ENCODE measurements at places on chromosomes 4 and X. TPM values are rescaled to one million over a fixed set of nuclear protein-coding genes. Genes with fewer than 3 reads are reported as not detected.

The EBP gene
- 48.0 TPM for total RNA-seq

The ADGRL3 gene
- total RNA-seq, result 1.1 TPM

The AMTN gene
- total RNA-seq, result not detected

The MAP9 gene
- 2.0 TPM for total RNA-seq

The FAT4 gene
- total RNA-seq, result 30.7 TPM

The IDUA gene
- 32.3 TPM for total RNA-seq

The AKAP4 gene
- not detected for total RNA-seq

The LRCH2 gene
- 2.7 TPM for total RNA-seq

The TXK gene
- 0.87 TPM for total RNA-seq

The CLDN22 gene
- total RNA-seq, result not detected

The TMPRSS11E gene
- total RNA-seq, result not detected

The TLR10 gene
- not detected for total RNA-seq

GRCh38 chrX:2632533-2633504, 58.3 kb upstream of the CD99 start:
- DNase-seq, result no peak

GRCh38 chrX:47278691-47279090, 45.9 kb downstream of the USP11 start:
- no peak for DNase-seq

DNA sequence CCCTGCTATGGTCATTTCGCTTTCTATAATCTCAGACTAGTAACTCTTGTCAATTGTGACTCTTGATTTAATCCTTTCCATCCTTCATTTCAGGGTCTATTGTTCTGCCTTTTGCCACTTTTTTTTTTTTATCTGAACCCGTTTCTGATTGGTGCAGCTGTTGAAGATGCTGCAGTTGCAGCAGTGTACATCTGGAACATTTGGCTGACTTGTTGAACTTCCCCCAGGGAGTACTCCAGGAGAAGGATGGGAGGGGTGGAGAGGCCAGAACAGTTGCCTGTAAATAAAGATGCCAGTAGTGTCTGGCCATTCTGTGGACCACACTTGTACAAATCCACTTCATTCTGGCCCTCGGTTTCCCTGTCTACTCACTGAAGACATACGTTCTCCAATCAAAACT, 1.0 kb upstream of the EDA start:
- DNase-seq, result no peak

- no peak for DNase-seq
Observed at GRCh38 chr4:124253080-124253479, 459.5 kb downstream of the ANKRD50 start.

DNA sequence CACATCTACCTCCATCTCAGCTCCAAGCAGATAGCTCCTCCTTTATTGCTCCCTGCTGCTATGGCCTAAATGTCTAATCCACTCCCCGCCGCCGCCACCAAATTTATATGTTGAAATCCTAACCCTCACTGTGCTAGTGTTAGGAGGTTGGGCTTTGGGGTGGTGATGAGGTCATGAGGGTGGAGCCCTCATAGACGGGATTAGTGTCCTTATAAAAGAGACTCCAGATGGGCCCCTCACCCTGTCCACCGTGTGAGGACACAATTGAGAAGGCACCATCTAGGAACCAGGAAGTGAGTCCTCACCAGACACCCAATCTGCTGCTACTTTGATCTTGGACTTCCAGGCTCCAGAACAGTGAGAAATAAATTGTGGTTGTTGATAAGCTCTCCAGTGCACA, 13.6 kb upstream of the TBC1D14 start:
- DNase-seq, result no peak

GRCh38 chr4:7200801-7201200, 8.5 kb downstream of the SORCS2 start:
- DNase-seq, result no peak

- DNase-seq, result no peak
Observed at GRCh38 chr4:6178757-6179156, 21.6 kb downstream of the JAKMIP1 start.

DNA sequence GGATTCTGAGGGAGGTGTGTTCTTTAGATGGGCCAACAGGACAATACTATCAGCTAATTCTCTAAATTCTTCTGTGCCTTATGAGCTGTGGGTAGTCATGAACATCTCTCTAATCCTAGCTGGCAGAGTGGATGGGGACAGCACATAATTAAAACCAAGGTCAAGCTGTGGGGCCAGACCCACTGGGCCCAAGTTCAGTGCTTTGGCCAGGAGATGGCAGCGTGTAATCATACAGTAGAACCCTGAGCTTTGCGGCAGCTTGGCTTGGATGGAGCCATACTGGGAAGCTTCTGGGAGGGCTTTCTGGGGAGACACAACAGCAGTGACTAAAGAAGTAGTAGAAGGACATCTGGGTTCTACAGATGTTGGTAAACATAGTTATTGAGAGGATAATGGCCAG, 140.3 kb upstream of the CXCL13 start:
- no peak for DNase-seq

- no peak for DNase-seq
Observed at GRCh38 chr4:86443495-86443894, 83.6 kb upstream of the MAPK10 start.

- no peak for DNase-seq
Observed at GRCh38 chr4:8118035-8118434, 40.6 kb downstream of the ABLIM2 start.

GRCh38 chr4:183343730-183344129, 21.5 kb upstream of the CLDN24 start:
- no peak for DNase-seq

DNA sequence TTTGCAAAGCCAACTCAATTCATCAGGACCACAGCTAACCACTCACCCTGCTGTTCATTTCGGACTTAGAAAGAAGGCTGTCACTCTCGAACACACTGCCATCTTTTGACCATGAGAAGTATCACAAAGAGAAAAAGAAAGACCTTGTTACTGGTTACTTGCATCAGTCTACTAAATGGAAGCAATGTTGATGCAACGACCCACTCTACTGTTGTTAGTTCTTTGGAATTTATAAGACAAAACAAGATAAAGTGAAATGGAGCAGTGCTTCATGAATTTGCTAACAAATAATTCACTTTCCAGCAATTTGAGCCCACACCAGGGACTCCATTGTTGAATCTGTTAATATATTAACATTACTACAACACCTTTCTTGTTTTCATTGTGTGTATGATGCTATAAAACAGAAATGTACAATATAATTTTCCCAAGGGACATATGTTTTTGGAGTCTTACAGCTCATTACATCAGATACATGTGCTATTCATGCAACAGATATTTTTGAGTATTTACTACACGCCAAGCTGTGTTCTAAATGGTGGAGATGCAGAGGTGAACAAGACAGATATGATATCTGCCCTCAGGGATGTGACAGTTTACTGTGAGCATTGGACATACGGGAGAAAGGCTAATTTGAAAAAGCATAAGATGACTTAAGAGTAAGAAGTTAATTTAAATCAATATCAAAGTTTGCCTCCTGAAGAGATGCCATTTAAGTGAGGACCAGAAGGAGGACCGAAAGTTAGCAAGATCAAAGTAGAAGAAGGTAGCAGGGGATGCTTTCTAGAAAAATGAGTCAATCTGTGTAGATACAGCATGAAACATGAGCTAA, 87.2 kb downstream of the AREG start:
- DNase-seq, result peak; percentile 81

- no peak for DNase-seq
Observed at GRCh38 chrX:115583496-115584004, 22.6 kb downstream of the PLS3 start.

DNA sequence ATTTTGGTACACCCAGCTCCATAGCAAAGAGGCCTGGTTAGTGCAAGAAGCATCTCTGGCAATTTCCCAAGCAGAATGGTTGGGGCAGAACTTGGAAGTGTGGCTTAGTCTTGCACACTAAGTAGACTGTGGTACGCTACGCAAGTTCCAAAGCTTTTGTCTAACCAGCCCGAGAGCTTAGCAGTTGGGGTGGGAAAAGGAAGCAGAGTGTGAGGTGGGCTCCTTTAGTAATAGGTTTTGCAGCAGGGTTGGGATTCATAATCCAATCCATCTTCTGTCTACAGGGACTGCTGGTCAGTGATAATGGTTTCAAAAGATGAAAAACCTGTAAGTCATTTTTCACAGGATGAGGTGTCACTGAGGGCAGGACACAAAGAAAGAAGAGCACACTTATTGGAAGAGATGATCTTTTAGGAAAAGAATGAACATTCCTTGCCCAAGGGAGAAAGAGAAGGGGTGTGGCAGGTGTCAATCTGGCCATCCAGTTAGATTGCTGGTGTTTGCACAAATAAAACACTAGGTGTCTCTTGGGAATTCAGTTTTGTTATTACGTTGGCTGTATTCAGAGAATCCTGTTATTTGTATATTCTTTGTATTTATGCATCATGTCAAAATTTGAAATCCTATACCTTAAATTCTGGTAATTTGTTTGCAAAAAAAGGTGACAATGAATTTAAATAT, 244.3 kb downstream of the GPAT3 start:
- no peak for DNase-seq

DNA sequence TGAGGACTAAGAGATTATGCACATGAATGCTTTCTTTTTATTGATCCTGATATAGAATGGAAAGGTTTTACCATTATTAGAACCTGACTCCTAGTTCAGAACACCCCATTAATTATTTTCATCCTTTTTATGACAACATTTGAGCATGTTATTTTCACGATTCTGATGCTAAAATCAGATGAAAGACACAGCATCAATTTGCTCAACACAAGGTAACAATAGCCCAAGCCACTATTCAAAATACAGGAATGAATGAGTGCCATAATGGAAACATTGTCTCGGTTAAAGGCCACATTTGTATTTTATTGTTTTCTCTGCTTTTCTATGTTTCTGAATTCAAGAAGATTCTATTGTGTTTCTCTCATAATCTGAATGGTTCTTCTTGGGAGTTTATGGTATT, 126.3 kb upstream of the POF1B start:
- no peak for DNase-seq

DNA sequence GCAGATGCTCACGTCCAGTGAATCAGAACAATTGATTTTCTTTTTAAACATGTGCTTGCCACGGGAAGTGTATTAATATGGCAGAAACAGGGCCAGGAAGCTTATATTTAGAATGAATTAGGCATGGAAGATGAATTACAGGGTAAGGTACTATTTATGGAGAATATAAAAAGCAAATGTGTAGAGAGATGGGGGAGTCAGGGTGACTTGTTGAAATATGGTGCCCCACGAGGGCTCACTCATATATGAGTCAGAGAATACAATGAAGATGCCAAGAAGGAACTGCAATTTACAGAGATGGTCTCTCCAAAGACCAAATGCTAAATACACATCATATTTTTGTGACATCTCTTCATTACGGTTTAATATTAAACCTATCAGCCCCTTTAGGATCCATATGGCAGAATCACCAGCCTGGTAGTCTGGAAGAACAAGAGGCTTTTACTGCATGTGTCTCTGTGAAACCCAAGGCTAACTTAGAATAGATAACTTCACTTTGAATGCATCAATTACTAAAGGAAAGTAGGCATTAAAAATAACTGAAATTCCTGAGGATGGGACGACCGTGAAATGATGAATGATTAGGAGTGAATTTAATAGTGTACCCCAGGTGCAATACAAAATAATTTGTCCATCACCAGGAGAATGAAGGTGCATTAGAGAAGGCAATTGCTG, 385.3 kb downstream of the ARHGAP24 start:
- DNase-seq, result no peak

- no peak for DNase-seq
Observed at GRCh38 chrX:37075892-37076595, 67.9 kb downstream of the FAM47C start.

DNA sequence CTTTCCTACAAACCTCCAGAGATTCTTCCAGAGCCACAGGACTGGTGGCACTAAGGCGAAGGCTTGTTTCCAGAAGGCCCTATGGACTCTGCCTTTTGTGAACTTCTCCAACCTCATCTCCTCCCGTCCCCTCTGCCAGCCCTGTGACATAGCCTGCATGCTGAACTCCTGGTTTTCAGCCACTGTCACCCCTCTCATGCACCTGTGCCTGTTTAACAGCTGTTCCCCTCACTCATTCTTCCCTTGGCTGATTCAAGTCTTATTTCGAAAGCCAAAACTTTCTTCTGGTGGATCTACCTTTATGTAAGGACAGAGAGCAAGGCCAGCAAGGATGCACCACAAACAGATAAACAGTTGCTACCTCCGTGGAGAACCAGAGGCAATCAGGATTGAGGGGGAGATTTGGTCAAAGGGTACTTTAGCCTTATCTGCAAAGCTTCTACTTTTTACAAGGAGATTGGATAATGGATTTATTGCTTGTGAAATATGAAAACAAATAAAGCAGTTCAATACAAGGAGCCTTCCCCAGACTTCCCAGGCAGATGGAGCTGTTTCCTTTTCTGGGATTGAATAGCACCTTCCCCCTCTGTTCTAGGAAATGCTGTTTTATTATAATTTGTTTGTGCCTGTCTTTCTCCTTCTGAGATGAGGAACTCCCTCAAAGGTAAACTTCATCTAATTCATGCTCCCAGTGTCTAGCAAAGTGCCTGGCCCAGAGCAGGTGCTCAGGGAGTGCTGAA, 5.7 kb downstream of the CITED1 start:
- no peak for DNase-seq

- DNase-seq, result no peak
Observed at GRCh38 chr4:113973345-113973744, 6.1 kb downstream of the ARSJ start.

GRCh38 chr4:103484521-103484920, 235.3 kb downstream of the TACR3 start:
- DNase-seq, result no peak

DNA sequence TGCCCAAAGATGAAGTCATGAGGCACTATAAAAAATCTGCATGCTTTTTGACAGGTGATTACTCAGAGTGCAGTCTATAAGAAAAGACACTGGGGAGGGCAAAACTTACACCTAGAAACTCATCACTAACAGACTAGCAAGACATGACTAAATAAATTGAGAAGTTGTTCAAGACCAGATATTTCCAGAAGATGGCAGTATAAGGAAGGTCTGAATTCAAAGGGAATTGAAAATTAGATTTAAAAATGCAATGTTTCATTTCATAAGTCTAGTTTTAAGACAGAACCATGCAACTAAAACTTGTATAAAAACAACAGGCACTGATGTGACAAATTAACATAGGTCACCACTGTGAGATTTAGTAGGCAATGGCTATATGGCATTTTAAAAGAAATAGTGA, 232.5 kb upstream of the POF1B start:
- no peak for DNase-seq

DNA sequence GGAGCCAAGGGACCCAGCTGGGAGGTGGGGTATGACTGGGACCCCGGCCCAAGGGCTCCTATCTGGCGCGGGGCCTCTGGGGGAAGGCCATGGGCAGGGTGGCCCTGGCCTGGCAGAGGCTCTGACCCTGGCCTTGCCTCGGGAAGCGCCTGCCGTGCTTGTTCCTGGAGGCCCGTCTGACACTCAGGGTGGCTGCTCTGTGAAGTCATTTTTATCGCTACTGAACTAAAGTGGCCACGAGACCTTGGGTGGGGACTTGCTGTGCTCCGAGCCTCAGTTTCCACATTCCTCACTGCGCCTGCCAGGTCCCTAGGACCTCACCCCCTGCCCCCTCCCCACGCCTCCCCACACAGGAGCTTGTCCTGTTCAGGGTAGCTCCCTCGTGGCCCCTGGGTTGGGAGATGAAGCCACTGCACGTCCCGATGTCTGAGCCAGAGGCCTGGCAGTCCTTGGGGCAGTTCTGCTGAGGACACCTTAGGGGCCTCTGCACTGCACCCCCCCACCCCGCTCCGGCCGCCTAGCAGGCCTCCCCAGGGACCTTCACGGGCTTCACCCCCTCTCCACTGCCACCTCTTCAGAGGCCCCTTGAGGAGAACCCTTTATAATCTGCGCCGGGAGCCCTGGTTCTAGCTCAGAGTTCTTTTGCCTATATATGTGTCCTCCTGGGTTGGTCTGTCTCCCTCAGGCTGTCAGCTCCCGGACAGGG, 639 bp upstream of the SORCS2 start:
- DNase-seq, result no peak

GRCh38 chr4:3234171-3235029, 14.6 kb upstream of the MSANTD1 start:
- no peak for DNase-seq
